LNCaP clone FGC (cell line): ENCODE measurements at places on chromosomes 5 and 9.

DNA sequence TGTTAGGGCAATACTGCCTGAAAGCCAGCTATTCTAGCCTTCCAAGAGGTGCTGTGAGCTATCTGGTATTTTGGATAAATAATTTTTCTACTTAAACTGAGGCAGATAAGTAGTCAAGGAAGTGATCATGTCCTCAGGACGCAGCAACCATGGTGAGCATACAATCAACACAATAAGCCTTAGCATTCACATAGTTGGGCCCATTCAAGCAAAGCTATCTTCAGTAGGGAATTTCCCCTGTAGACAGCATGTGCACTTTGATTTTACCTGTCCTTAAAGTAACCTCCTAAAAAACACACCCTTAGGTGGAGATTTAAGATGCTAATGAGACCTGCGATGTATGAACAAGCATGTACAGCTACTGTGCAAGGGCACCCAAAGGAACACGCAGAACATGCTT lies 76.2 kb upstream of the HCN1 start:
- DNase-seq, result no peak

DNA sequence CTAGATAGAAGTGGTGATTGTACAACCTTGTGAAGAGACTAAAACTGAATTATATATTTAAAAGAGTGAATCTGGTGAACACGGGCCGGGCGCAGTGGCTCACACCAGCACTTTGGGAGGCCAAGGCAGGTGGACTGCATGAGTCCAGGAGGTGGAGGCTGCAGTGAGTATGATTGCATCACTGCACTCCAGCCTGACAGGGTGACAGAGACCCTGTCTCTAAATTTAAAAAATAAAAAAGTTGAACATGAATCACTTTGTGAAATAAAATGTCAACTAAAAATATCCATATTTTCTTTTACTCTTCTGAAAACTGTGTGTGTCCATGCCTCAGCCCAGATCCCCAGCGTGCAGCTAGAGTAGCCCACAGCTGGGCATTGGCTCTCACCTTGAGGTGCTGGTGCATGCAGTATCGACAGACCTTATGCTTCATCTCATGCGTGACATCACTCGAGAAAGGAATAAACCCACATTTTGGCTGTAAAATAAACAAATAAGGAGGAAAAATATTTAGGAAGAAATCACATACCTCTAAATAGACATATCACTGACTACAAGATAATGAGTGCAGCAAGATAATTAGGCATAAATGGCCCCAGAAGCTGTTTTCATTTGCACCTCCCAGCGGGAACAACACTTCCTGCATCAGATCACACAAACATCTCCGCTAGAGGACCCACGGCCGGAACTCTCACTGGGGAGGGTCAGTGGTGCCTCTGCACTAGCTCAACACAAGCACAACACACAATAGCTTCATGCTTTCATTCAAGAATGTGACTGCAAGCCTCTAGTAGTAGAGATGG lies 22.1 kb downstream of the IPPK start:
- DNase-seq, result no peak

DNA sequence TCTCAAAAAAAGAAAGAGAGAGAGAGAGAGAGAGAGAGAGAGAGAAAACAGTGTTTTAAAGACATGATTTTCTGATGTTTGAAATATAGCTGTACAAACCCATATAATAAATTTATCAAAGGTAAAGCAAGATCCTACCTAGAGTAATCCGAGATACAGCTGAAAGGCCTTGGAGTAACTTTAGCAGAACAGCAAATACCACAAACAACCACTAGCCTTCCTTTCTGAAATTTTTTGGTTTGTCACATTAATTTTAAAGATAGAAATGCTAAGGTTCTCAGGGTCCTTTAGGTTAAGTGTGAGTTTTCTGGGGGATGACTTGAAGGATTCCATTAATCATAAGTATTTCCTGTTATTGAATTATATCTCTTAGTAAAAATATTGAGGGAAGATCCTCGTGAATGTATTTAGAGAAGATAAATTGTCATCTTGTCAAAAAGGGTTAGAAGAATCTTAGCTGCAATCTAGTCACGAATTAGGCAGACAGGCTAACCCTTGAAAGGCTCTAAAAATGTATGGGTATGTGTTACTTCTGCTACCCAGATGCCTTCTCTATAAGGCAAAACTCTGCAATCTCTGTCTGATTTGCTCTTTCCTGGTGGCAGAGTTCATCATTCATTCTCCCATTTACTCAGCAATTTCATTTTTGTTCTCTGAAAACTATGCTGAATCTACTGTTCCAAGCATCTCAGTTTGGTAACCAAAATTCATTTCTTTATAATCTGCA lies 27.3 kb downstream of the F2RL2 start:
- DNase-seq, result no peak

DNA sequence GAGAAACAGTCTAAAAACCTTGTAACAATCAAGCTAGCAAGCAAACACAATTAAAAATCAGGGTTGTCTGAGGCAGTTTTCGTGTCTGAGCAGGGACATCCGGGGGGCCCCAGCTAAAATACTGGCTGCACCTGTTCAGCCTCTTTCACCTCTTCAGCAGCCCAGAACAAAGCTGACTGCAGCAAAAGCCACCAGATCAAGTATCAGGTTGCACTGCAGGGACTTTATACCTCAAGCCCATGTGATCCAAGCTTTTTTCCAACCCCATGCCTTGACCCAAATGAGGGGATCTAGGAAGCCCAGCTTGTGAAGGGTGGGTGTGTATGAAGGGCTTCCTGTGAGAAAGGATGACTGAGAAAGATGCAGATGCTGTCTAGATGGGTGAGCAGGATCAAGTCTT lies 133.4 kb downstream of the SEMA6A start:
- no peak for DNase-seq

DNA sequence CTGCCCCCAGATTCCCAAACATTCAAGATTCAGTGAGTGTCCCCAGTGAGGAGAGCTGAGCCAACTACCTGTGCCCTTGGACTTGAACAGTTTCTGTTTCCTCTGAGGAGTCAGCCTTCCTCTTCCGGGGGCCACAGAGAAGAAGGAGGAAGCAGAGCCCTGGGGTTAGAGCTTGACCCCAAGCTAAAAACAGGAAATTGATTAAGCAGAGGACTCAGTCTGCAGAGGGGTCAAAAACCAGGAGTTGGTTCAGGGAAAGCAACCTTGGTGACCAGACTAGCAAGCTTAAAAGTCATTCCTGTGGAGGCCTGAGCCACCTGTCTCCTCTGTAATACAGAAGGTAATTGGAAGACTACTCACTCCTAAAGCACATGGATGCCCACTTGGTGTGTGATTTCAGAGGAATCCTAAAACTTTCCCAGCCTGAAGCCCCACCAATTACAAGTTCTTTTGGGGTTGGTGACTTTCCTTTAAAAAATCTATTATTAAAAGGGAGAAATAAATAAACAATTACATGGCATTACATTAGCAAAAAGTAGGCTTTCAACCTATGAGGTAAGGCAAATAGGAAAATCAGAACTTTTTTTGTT lies 64.2 kb upstream of the SELENOP start:
- DNase-seq, result no peak

DNA sequence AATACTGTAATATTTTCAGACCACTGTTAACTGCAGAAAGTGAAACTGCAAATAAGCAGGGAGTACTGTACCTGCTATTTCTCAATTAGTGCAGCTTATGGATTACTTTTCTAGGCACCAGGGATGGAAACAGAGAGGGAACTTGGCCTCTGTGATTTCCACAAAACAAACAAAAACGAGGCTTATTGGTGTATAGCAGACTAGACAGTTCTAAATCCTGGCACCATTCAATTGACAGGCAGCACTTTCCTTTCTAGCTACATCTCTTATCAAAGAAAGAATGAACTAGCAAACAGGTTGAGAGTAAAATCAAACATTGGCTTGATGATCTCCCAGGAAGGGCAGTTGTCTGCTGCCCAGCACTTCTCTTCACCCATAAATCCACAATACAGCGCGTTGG lies 16.0 kb upstream of the IL33 start:
- no peak for DNase-seq

- no peak for DNase-seq
These were observed 91.3 kb upstream of the ADAMTS2 start for GRCh38 chr5:179436321-179437122.

DNA sequence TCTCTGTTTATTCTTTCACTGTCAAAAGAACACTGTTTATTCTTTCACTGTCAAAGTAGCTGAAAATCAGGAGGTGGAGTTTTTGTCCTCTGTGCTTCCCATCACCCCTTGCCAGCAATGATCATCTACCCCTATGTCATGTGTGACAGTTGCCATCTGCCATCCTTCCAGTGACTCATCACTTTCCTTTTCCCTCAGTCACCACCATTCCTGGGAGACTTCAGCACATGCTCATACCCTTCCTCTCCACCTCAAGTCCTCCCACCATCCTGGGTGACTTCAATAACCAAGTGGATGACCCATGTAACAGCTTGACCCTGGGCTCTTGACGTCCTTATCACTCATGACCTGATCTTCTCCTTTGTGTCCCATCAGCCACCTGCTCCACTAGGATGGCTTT lies 43.3 kb upstream of the RASEF start:
- DNase-seq, result no peak

DNA sequence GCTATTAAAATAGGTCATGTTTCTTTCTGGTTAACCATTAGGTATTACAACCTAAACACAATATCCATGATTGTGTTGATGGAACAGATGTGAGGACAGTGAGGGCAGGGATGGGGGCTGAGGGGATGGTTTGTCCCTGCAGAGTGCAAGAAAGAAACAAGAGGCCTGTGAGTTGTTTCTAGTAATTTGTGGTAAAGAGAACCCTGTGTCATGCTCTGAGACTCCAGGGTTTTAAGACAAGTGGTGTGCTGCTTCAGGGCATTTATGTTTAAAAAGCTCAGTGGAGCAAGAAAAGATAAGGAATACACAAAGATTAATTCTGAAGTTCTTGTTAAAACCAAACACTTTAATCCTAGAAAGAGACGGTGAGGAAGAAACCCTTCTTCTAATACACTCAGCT lies 656.5 kb downstream of the TLE1 start:
- DNase-seq, result no peak
